Stimulated activated CD8-positive, alpha-beta memory T cell treated with anti-CD3 and anti-CD28 coated beads, Interleukin-12 subunit alpha, Interleukin-12 subunit beta, amount 100 ng/mL, for 1 hour (primary cell): ENCODE measurements at places on chromosomes 2 and 18.

- DNase-seq, result no peak
Measured at GRCh38 chr2:118309257-118309945, 221.1 kb downstream of the INSIG2 start.

DNA sequence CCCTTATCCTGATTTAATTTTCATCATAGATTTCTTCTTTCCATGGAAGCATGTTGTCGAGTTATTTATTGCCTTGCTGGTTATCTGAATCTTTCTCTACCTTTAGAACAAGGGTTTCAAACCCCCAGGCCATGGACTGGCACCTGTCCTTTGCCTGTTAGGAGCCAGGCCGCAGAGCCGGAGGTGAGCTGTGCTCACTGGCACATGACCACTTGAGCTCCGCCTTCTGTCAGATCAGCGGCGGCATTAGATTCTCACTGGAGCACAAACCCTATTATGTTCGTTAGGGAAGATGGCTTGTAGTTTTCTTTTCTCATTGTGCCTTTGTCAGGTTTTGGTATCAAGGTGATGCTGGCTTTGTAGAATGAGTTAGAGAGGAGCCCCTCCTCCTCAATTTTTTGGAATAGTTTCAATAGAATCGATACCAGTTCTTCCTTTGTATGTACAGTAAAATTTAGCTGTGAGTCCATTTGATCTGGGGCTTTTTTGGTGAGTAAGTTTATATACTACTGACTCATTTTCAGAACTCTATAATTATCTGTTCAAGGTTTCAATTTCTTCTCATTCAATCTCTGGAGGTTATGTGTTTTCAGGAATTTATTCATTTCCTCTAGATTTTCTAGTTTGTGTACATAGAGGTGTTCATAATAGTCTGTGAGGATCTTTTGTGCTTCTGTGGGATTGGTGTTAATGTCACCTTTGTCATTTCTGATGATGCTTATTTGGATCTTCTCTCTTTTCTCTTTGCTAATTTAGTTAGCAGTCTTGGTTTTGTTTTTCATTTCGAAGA lies 668.0 kb upstream of the FAM98A start:
- no peak for DNase-seq

DNA sequence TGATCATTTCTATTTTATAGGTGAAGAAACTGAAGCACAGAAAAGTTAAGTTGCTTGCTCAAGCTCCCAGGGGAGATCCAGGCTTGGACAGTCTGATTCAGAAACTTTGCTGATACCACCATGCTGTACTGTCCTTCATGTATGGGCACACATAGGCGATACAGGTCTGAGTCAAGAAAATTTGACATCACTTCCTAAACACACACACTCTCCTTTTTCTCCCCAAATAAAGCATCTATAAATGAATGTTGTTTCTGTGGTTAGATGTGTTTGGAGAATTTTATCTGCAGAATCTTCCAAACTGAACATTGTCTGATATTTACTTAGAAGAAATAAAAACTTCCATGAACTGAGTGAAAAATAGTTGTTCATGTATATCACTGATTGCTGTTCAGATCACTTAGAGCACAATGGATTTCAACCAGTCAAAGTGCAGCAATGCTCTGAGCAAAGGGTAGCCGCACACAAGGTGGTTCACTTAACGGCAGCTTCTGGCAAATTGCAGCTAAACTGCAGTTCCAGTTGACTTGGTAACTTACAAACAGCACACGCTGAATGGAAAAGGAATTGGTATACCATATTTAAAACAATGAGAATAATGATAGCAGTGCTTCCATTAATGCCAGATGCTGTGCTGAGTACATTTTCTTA lies 10.0 kb upstream of the AGFG1 start:
- DNase-seq, result no peak

GRCh38 chr2:65263262-65263661 lies 35.6 kb downstream of the ACTR2 start:
- DNase-seq, result no peak

GRCh38 chr2:118847762-118848172 lies 319 bp upstream of the EN1 start:
- DNase-seq, result no peak

GRCh38 chr18:50594942-50595341 lies 35.1 kb downstream of the MAPK4 start:
- DNase-seq, result no peak

- no peak for DNase-seq
Measured at GRCh38 chr2:117199511-117199910, 615.0 kb upstream of the DDX18 start.

DNA sequence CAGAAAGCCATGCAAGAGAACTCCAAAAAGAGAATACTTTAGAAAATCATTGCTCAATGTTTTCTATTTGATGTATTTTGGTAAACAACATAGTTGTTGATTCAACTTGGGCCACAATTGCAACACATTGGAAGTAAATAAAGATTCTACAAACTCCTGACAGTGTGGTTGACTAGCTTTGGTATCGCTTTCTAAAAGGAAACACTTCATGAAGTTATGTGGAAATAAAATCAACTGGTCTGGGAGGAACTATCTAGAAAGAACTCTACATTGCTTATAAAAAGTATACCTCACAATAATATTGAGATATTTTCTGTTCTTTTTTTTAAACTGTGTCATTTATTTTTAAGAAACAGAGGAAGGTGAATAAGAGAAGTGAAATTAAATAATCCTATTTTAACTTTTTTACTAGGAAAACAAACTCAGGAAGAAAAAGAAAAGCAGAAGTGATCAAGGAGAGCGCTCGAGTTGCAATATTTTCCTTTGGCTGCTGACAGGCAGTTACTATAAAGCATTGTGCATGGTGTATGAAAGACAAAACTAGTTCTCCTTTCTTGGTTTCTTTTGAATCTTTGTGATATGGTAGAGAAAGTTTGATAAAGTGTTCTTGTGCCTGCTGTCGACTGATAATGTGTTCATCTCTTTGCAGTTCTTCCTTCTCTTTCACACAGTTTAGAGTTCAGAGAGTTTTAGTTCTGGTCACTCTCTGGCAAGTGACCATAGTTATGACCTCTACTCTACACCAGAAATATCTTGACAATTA lies 3.0 kb downstream of the DHRS9 start:
- DNase-seq, result no peak

DNA sequence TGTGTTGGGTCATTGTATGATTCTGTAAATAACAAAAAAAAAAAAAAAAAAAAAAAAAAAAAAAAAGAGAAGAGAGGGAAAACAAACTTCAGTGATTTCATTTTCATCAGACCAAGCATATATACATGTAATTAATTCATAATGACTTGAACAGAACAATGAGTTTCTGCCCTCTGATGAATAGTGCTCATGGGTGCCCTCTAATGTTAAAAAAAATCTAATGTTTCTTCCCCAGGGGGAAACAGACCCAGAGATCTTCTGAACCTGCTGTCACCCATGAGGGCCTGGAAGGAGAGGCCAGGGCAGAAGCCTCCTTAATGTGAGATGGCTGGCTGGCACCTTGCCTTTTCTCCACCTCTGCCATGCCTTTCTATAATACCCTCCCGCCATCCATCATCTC lies 289.2 kb downstream of the ZNF521 start:
- DNase-seq, result no peak

DNA sequence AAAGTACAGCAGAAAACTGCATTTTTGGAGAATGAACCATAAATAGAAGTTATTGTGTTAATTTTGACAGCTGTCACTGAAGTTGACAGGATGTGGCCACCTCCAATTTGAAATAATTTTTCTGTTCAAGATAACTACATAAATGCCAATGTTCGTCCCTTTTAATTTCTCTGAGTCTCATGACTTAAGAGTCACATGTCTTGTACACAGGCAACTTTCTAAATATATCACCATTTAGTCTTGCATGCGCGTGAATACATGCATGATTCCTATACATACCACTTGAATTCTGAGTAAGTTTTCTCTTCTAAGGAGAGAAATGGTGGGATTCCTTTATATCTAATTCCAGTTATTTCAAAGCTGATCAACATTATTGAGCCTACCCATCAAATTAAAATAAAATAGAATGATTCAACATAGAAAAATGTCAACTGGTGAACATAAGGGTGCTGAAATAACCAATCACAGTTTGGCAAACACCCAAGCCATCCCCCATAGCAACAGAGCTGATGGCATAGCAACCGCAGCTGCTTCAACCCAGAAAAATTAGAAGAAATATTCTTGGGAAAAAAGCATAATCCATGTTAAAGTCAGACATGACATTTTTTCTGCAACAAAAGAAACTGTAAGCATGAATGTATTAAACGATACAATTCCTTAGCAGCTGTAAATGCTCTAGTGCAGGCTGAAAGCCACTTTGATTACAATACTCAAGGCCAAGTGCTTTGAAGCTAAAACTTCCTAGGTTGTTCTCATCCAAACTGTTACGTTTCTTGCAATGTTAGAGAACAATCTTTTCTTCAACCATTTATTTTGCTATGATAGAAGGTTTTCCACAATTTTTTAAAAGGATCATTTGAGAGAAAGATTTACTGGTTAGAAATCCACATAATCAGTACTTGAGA lies 282.7 kb downstream of the DLGAP1 start:
- no peak for DNase-seq

DNA sequence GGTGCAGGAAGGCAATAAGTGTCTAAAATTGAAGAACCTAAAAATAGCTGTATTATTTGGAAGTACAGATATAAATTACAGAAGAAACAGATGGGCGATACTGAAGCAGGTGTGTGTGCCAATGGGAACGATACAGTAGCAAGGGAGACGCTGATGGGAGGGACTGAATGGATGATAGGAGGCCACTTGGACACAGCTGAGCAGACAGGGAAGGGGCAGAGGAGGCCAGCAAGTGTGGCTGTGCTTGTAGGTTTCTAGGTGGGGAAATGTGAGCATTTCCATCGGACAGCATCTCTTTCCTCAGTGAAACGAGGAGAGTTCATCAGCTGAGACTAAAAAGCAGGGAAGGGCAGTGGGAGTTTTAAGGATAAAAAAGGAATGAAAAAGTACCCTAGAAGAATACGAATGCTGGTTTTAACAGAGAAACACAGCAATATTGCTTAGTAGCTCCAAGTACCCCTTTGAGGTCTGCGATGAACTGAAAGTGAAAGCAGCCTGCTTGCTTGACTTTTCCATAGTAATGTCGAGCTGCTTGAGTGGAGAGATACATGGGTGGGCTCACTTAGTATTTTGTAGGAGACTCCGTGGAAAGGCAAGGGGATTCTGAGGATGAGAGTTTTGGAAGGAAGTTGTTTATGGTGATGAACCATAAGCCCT lies 91.7 kb upstream of the EPC2 start:
- DNase-seq, result no peak
